Fibroblast of the aortic adventitia (primary cell): ENCODE measurements at places on chromosomes 5 and 9. TPM values are rescaled to one million over a fixed set of nuclear protein-coding genes. Genes with fewer than 3 reads are reported as not detected.
A peak's percentile ranks its signal among the peaks of the same experiment; 100 is the strongest.

The FSTL4 gene
- not detected in 2 replicates for total RNA-seq

GRCh38 chr5:149389552-149390495 lies 10.7 kb upstream of the IL17B start:
- DNase-seq: no peak

GRCh38 chr9:132969783-132970182 lies 8.7 kb upstream of the GFI1B start:
- DNase-seq: no peak

The SPOUT1 gene
- 14.9 and 15.0 TPM in 2 replicates for total RNA-seq

DNA sequence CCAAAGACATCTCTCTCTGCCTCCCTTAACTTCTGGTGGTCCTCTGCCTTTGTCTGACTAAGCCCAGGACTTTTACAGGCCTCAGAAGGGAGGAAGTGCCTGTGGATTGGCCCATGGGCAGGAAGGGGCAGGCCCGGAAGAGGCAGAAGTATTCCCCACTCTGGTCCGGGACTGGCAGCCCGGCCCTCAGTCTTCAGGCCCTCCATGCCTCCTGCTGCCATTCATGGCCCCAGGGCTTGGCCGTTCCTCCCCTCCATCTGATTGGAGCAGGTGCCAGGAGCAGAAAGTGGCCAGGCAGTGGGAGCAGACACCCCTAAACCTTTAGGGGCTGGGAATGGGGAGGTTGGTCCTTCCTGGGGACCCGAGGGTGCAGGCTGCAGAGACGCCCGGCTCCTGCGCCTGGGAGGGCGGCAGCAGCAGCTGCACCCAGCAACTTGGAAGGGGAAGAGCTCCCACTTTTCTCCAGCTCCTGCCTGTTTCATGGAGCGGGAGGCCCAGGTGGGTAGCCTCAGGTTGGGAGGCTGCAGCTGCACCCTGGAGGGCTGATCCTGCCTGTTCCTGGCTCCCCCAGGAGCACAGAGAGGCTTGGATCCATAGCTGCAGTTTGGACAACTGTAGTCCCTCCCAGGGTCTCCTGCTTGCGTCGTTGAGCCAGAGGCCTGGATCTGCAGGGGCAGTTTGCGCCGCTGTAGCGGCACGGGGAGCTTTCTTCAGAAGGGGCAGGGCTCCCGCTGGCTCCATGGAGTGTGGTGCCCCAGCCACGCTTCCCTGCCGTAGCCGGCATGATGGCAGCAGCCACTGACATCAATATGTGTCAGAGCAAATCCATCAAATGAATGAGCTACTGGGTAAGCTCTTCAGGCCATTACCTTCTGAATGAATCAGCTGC lies 661.5 kb upstream of the NUDT12 start:
- DNase-seq: no peak

GRCh38 chr9:126395439-126396212 lies 69.0 kb downstream of the MVB12B start:
- peak; percentile 47 for DNase-seq

DNA sequence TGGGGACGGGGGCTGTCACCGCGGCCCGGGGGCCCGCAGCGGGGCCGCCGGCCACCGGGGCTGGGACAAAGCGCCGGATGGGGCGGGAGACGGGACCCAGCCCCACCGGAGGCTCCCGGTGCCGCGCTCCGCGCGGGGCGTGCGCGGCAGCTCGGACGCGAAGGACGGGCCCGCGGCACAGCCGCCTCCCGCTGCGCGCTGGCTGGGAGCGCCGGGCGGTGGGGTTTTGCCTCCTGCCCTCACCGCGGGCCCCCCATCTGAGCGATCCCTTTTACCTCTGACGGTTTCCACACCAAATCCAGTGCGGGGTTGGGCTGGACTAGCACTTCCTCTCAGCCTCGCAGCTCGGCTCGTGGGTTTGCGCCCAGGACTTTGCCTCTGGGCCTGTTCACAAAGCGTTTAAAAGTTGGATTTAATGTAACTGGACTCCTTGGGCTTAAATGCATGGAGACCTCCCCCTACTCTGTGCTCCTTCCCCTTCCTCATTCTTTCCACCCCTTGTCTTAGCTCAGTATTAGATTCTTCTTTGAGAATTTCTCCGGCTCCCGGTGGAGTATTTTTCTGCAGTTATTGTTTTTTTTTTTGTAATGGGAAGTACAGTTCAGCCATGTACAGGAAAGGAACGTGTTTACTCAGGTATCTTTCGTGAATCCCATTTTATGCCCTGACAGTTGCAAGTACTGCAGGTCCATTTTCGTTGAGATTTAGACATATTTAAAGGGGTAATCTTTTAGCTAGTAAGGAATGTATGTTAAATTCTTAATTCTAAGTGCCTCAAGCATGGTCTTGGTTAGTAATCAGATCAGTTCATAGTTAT lies 691 bp downstream of the FCHO2 start:
- peak; percentile 60 for DNase-seq
